Colonic mucosa (tissue), 4 donors: ENCODE measurements at places on chromosomes 12 and 14.

- no peak for DNase-seq
- no peaks in the 10 kb centered on the region for H3K36me3 ChIP-seq
- H3K4me1 ChIP-seq = no peaks in the 10 kb centered on the region
- H3K27me3 ChIP-seq = no peaks in the 10 kb centered on the region
Observed at GRCh38 chr12:27338473-27338872, 5.8 kb downstream of the BMAL2 start.

DNA sequence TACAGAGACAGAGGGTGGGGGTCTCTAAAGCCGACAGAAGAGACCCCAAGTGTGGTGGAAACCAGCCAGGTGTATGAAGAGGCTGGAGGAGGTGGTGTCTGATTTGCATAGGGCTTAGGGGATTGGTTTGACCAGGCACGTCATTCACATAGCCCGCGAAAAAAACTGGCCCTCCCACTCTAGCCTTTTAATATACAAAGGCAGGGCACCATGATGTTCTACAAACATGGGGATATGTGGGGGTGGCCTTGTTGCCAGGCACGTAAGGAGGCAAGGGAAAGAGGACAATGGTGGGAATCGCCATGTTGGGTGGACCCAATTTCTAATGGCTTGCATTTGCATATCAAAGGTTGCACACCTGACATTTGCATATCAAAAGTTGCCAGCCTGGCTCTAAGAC lies 13.2 kb downstream of the LALBA start:
- no peaks in the 10 kb centered on the region for H3K36me3 ChIP-seq
- H3K27me3 ChIP-seq = no peaks in the 10 kb centered on the region
- no peak for DNase-seq
- no peak overlapping the region for H3K4me3 ChIP-seq
- H3K27ac ChIP-seq = no peak overlapping the region
- H3K4me1 ChIP-seq = no peaks in the 10 kb centered on the region

- H3K4me3 ChIP-seq = peak overlapping the region; percentile 46
- H3K27me3 ChIP-seq = peaks cover 34% of the 10 kb centered on the region
- peaks cover 5% of the 10 kb centered on the region for H3K4me1 ChIP-seq
Observed at GRCh38 chr12:49537752-49538509, 899 bp upstream of the KCNH3 start.

DNA sequence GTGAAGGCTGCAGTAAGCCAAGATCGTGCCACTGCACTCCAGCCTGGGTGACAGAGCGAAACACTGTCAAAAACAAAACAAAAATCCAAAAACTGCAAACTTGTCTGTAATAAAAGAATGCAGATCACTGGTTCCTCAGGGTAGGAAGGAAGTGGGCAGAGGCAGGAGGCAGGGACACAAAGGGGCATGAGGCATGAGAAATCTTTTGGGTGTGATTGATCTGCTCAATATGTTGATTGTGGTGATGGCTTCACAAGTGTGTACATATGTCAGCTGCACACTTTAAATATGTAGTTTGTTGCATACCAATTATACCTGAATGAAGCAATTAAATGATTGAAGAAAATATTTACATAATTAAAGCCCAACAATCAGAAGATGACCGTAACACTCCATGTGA lies 117.6 kb downstream of the CMAS start:
- no peaks in the 10 kb centered on the region for H3K4me1 ChIP-seq
- no peaks in the 10 kb centered on the region for H3K36me3 ChIP-seq
- no peak overlapping the region for H3K4me3 ChIP-seq
- no peaks in the 10 kb centered on the region for H3K27me3 ChIP-seq

- H3K4me3 ChIP-seq = no peak overlapping the region
- H3K36me3 ChIP-seq = no peaks in the 10 kb centered on the region
- no peaks in the 10 kb centered on the region for H3K27me3 ChIP-seq
- no peak overlapping the region for H3K27ac ChIP-seq
- no peaks in the 10 kb centered on the region for H3K4me1 ChIP-seq
Observed at GRCh38 chr14:40841886-40842285, 764.8 kb upstream of the LRFN5 start.

DNA sequence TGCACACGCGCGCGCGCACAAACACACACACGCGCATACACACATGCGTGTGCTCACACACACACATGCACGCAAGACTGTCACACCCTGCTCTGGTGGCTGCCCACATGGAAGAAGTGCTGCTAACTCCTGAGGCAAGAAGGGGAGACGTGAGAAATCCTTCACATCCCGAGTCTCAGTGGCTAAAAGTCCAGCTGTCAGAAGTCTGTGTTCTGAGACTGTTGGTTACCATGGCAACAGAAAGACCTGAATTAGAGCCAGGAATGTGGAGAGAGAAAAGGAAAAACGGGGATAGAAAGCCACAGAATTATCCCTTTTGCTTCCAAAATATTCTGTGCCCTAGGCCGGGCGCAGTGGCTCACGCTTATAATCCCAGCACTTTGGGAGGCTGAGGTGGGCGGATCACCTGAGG lies 71.2 kb downstream of the PPFIBP1 start:
- no peak overlapping the region for H3K27ac ChIP-seq
- peak; percentile 40 for DNase-seq
- H3K36me3 ChIP-seq = no peaks in the 10 kb centered on the region
- no peaks in the 10 kb centered on the region for H3K4me1 ChIP-seq

DNA sequence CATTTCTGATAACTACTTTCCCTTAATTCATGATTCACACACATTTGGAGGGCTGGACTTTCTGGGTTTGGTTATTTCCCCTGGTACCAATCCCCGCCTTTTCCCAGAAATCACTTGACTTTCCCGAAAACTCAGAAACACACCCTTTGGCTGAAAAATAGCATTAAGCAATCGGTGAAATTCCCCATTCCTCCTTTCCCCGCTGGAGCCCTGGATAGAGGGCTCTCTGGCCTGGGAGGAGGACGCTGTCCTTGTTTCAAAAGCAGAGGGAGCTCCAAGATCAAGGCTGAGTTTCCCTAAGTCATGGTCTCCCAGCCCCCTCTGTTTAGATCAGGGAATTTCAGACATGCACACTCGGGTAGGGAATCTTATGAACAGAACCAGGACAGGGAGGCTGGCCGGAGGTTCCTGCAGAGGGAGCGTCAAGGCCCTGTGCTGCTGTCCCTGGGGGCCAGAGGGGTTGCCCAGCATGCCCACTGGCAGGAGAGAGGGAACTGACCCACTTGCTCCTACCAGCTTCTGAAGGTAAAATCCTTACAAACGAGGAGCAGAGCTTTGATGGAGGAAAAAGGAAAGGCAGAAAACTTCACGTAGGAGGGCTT lies at the start of gene C1S:
TSS of gene C1S (plus strand) at position 366 of the 602 bp plus-strand sequence. CDS start 1,195 bp downstream, outside the sequence.
- peak; percentile 51 for DNase-seq
- no peaks in the 10 kb centered on the region for H3K4me1 ChIP-seq
- H3K4me3 ChIP-seq = peak within 1 kb of the TSS; percentile 16
- H3K27me3 ChIP-seq = no peaks in the 10 kb centered on the region

- no peaks in the 10 kb centered on the region for H3K36me3 ChIP-seq
- no peak for DNase-seq
- no peak overlapping the region for H3K4me3 ChIP-seq
- H3K27me3 ChIP-seq = no peaks in the 10 kb centered on the region
- no peak overlapping the region for H3K27ac ChIP-seq
- H3K4me1 ChIP-seq = no peaks in the 10 kb centered on the region
Observed at GRCh38 chr12:103758310-103759089, 82.5 kb downstream of the NT5DC3 start.

GRCh38 chr12:3339221-3339620 lies 151.8 kb upstream of the PRMT8 start:
- no peak for DNase-seq
- H3K4me3 ChIP-seq = no peak overlapping the region
- no peak overlapping the region for H3K27ac ChIP-seq
- no peaks in the 10 kb centered on the region for H3K27me3 ChIP-seq
- H3K4me1 ChIP-seq = no peaks in the 10 kb centered on the region

DNA sequence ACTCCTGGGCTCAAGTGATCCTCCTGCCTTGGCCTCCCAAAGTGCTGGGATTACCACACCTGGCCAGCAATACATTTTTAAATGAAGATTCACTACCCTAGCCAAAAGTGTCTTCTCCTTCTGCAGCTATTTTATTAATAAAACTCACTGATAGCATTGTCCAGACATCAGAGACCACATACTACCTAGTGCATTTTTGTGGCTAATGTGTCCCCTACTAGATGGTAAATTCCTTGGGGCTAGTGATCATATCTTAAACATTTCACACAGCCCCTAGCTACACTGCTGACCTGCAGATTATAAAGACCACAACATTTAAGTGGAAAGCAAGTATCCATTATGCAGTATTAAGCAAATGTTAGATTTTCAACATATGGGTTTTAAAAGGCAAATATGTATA lies 17.0 kb downstream of the DTD2 start:
- no peaks in the 10 kb centered on the region for H3K4me1 ChIP-seq
- DNase-seq = no peak
- no peaks in the 10 kb centered on the region for H3K36me3 ChIP-seq
- H3K4me3 ChIP-seq = no peak overlapping the region
- H3K27ac ChIP-seq = no peak overlapping the region
- H3K27me3 ChIP-seq = no peaks in the 10 kb centered on the region
